NCI-H446 treated with DMSO at 0.1 percent for 48 hours (cell line): ENCODE measurements at places on chromosomes 12 and 14.

DNA sequence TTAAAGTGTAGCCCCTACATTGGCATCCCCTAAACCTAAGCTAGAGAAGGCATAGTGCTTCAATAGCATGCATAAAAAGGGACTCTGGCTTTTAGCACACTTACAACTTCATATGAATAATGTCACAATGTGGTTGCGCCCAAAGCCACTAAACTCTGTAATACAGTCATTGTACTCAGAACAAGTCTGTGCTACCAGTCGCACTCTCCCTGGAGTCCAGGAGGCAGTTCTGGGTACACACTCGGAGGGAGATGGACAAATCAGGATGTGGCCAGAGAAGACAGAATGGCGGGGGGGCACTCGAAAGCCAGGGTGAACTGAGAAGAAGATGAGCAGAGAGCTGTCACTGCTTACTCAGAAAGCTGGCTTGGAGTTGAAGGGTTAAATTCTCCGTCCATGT is 10.6 kb downstream of the SAMD4A start:
- no peak for DNase-seq

DNA sequence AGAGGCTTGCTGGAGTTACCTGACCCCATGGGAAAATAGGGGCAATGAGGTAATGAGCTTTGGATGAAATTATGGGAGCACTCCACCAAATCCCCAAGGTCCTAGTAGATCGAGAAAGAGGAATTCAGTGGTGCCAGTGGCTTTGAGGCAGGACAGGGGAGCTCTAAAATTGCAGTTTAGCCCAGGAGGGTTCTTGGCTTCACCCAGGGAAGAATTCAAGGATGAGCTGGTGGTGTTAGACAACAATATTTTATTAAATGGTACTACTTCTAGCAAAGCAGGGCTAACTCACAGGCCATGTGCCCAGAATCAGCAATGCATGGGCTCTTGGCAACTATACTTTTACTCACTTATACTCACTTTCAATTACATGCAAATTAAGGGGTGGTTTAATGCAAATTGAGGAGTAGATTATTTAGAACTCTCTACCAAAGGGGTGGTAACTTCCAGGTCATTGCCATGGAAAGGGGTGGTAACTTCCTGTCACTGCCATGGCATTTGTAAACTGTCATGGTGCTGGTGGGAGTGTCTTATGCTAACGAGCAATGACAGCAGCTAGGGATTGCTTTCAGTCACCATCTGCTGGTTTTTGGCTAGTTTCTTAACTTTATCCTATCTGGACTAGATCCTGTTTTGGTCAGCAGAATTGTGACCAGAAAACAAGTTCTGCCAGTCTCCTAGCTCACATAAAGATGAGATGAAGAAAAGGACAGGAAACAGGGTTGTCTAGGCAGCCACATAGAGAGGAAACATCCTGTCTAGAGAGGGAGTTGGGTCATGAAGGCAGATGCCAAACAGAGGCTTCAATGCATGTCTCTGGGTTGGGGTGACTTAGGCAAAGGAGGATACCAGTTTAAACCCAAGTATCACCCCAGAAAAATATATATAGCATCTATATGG is 64.7 kb downstream of the ZNF641 start:
- no peak for DNase-seq

- DNase-seq: no peak
These were observed 3.7 kb upstream of the SLC35F4 start for GRCh38 chr14:57869617-57870016.

DNA sequence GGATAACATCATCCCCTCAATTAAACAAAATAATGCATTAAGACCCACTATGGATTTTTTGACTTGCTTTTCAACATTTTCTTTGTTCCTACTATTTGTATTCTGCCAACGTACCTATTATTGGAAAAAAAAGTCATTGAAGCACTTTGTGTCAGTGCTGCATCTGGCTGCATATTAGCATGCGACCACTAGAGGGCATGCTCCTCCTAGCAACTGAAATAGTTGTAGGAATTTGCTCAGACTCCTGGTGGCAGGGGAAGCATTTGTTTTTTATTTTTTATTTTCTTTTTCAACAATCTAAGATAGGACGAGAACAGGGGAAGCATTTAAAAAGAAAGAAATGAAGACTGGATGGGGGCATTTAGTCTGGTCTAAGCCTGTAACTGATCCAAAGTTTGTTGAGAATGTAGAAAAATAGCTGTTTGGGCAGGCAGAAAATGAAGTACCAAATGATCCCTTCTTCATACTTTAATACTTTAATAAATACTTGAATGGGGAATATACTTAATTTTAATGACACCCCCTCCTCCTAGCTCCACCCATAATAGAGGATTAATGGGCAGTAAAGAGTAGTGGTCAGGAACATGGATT is 14.5 kb upstream of the CLEC4A start:
- peak; percentile 25 for DNase-seq

GRCh38 chr14:58282925-58283593 is 15.3 kb upstream of the ARID4A start:
- DNase-seq: no peak

- DNase-seq: no peak
These were observed 1322.1 kb downstream of the TMEM121 start for GRCh38 chr14:106848330-106849121.

DNA sequence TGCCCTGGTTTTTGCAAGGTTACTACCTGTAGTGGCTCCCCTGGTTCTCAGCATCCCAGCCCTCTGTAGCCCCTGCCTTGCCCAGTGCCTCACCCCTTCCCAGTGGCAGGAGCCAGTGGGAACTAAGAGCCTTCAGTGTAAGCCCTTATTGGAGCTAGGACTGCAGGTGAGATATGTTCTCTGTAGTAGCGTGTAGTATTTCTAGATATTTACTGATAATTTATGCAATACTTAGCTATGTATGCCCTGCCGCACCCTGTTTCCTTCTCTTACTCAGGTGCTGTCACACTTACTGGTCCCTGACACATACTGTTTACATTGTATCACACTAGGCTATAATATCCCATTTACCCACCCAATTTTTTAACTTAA is 3.6 kb downstream of the BMAL2 start:
- no peak for DNase-seq

DNA sequence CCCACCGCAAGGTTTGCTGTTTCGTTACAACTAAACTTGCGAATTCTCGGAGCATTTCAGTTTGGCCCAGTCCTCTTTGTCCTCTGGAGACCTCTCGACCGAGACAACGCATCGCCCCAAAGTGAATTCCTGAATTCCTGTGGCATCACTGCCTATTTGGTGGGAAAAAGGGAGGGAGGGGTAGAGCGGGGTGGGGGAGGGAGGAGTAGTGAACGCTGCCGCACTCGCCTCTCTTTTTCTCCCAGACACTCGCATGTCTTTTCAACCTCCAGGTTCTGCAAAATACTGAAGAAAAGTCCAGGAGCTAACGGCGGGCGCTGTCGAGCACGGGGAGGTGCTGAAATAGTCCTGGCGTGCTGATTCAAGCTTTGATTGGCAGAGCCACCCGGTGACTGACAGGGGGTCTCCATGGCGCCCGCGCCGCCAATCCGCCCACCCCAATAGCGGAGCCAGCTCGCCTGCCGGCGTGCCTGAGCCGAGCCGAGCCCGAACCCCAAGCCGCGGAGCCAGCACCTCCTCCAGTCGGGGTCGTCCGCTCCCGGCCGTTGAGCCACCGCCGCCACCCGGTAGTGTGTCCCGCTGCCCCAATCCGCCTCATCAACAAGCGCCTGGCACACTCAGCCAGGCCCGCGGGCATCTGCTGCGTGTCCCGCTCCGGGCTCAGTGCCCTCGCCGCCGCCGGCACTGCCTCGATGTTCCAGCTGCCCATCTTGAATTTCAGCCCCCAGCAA is at the start of gene SIX6:
Gene SIX6, plus strand, starts transcription at position 440 of the 731 bp plus-strand sequence. Its CDS starts 253 bp downstream, at position 693.
- no peak for DNase-seq

DNA sequence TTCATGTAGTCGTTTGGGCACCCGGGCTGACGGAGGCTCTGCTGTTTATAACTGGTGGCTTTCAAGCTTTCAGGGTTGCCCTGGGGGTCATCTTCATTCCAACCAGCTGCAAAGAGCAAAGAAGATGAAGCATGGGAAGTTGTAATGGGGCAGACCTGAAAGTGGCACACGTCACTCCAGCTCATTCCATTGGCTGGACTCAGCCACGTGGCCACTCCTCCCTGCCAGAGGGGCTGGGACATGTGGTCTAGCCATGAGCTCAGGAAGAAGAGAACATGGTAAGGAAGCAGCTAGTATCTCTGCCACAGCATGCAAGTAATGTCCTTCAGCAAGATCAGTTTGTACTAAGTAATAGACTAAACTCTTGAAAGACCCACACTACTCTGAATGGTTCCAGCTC is 51.7 kb upstream of the FERMT2 start:
- DNase-seq: no peak

DNA sequence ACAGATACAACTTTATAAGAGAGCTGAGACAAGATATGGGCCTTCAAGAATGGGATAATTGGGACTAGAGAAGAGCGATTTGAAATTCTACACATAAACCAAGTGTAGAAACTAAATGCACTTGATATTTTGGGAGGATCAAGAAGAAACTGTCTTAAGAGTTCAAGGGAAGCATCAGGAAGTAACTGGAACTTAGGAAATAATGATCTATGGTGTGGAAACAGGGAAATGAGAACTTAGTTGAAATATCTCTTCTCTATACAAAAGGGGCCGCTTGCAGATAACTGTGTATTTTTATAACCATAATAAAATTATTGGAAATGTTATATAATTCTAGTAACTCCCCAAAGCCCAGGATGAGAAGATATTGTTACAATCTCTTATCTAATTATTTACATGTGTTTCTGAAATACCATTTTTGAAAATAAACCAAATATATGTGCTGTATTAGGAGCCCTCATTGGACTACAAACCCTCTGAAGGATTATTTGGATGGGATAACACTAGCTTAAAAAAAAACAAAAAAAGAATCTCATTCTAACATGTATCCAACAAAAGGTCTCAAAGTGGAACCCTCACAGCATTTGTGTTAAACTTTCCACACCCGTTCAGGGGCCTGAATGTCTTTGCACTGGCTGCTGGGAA is 84.7 kb upstream of the FLRT2 start:
- no peak for DNase-seq
